ENCODE measurements at places on chromosomes 12 and 14. TPM values are rescaled to one million over a fixed set of nuclear protein-coding genes. Genes with fewer than 3 reads are reported as not detected.
A peak's percentile ranks its signal among the peaks of the same experiment; 100 is the strongest.

DNA sequence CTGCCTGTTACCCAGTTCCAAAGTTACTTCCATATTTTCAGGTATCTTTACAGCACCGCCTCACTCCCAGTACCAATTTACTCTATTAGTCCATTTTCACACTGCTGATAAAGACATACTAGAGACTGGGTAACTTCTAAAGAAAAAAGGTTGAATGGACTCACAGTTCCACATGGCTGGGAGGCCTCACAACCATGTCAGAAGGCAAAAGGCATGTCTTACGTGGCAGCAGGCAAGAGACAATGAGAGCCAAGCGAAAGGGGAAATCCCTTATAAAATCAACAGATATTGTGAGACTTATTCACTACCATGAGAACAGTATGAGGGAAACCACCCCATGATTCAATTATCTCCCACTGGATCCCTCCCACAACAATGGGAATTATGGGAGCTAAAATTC lies 9.8 kb downstream of the AREL1 start:
- DNase-seq = no peak

DNA sequence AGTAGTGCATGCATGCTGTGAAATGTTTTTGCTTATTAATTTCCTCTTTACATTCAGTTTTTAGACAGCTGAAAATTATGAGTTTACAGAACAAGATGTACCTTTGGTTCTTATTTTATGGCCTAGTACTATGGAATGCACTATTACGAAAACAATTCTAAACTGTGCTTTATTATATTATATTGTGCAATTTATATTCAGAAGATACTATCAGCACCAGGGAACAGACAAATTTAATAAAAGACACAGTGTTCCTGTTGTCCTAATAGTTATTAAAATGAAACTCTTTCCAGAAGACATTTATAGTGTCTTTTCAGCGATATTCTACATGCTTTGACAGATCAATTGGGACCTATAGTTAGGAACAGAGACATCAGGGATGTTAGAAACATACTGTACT lies 427.3 kb downstream of the BTG1 start:
- no peak for DNase-seq

GRCh38 chr14:52834440-52834842 lies 43.0 kb upstream of the GNPNAT1 start:
- DNase-seq = peak; percentile 77

DNA sequence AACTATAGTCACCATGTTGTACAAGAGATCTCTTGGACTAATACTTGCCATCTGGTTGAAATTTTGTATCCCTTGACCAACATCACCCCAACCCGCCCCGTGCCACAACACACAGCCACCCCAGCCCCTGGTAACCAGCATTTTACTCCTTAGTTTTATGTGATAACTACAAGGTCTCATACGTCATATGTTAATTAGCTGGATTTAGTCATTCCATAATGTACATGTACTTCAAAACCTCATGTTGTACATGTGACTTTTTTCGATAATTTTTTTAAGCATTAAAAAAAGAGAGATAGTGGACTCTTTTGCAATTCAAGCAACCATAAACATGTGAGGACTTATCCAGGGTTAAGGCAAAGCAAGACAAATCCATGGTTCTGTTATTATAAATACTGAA lies 773.4 kb upstream of the NOVA1 start:
- no peak for DNase-seq

The OR11H6 gene
- not detected for total RNA-seq

All from foreskin keratinocyte (primary cell).